ENCODE measurements at places on chromosomes 7 and 10. TPM values are rescaled to one million over a fixed set of nuclear protein-coding genes. Genes with fewer than 3 reads are reported as not detected.
A peak's percentile ranks its signal among the peaks of the same experiment; 100 is the strongest.

DNA sequence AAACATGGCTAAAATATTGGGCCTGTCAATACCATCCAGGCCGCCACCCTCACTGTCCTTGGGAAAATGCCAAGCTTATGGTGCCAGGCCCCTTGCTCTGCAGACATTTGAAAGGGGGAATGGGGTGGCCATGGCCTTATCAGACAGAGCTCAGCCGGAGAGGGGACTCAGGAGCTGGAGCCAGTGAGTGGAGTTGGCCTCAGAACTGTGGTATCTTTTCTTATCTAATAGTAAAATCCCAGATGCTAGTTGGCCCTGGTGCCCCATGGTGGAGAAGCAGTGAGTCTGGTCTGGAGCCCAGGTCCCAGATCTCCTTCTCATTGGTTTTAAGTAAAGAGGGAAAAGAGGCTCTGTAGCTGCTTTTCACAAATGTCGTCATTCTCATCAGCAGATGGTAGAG is 49.6 kb upstream of the SORCS3 start:
- no peak for DNase-seq

DNA sequence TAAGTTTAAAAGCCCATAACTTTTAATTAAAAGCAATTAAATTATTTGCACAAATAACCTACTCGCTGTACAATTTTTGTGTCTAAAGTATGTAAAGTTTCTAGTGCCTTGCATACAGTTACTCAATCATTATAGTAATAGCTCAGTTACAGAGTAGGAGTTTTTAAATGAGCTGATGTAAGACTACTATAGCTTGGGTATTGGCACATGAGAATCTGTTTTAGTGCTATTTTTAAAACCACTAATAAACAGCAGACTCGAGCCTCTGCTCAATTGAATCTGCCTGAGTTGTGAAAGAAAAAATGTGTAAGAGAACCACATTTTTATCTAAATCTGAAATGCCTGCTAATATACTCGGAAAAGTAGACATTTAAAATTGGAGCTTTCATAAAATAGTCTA is 31.1 kb downstream of the CTNNA3 start:
- DNase-seq = no peak

- peak; percentile 58 for DNase-seq
Measured at GRCh38 chr10:97640868-97641811, 669 bp downstream of the PI4K2A start.

DNA sequence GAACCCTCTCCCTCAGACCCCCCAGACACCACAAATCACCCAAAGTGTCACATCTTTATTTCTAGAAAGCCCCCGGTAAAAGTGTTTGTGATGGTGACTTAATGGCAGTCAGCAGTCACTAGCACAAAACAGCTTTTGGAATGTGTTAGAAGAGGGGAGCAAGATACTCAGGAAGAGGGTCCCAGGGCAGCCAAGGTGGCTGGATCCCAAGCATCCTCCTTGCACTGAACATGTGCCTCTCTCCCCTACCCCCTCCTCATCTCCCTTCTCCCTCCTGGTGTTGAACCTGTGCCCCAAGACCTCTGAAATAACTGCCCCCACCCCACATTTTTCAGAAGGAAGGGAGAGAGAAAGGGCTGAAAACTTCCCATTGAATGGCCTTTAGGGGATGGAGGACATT is 37.8 kb upstream of the MXI1 start:
- DNase-seq = no peak

DNA sequence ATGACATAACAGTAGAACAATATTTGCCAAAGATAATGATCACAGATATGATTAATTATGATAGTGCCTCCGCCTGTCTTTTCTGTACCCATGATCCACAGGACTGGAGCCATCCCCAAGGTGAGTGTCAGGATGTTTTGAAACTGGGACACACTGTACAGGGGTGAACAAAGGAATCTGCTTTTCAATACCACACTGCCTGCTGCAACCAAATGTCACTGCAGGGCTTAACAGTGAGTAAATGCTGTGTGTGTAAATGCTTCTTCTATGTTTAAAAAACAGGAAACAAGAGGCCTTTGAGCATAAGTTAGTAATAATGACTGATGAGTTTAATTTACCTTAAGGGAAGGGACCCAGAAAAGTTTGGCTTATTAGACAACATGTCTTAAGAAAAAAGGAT is 65.2 kb downstream of the HBP1 start:
- no peak for DNase-seq

DNA sequence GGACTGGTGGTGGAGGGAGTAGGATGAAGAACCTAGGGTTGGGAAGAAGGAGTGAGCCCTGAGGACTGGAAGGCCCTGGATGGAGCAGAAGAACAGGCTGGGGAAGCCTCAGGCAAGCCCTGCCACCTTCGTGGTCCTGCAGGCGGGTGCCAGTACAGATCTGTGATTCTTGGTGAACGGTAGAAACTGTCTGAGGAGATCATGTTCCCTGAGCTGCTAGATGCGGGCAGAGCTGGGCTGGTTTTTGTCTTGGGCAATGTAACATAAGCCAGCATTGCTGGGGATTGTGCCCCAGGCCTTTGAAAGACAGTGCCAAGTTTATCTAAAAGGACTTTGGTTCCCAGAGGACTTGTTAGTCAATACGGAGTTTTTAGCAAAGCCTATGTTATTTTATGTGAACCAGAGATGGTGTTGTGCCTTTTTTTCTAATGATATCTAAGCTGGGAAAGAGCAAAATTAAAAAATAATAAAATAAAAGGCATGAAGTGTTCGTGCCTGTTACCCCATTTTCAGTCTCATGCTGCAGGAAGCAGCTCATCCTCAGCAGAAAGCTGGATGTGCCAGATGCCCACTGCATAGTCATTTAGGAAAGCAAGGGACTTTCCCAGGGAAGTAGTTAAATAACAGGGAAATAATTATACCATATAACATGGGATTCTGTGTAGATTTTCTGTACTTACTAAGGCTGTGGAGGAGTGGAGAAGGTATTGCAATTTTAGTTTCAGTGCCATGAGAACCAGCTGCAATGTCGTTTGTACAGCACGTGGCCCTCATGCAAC is 24.4 kb upstream of the FIGNL1 start:
- no peak for DNase-seq

DNA sequence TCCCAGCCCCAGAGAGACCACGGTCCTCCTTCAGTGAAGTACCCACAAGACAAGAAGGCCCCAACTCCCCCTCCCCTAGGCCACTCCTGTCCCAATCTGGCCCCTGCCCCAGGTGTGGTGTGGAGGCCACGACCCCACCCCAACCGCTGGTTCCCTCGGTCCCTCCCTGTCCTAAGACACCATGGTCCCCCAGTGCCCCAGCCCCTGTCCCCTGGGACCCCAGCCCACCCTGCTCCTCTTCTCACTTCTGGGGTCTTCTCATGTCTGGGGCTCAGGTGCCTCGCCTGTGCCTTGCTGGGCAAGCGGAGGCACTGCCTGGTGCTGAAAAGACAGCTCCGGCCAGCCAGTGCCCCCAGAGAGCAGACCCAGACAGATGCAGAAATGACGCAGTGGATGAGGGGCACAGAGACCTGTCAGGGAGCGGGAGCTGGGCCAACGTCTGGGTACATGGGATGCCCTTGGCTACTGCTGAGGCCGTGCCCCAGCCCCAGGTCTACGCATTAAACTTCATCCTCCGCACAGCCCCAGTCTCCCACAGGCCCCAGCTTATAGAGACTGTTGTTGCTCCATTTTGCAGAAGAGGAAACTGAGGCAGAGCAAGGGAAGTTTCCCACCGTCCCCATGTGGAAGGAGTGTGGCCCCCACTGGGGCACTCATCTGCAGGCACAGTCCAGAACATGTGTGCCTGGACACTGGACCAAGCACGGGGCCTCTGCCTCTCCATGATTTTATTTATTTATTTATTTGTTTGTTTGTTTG is 14.8 kb downstream of the GRIFIN start:
- DNase-seq = no peak

DNA sequence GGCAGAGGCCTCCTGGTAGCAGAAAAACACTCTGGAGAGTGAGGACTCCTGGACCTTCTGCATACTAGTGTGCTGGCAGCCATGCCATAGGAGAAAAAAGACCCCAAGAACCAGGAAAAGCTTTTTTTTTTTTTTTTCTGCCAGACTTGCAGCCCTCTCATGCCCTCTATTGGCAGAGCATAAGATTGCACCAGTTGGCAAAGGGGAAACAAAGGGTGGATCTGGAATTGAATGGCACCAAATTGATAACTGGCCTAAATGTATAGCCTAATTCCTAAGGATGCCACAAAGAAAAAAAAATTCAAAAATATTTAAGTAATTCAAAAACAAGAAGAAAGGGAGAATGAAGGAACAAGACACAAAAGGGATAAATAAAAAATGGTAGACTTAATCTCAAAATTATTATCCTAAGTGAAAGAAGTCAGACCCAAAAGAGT is 112.5 kb upstream of the GHITM start:
- DNase-seq = no peak

DNA sequence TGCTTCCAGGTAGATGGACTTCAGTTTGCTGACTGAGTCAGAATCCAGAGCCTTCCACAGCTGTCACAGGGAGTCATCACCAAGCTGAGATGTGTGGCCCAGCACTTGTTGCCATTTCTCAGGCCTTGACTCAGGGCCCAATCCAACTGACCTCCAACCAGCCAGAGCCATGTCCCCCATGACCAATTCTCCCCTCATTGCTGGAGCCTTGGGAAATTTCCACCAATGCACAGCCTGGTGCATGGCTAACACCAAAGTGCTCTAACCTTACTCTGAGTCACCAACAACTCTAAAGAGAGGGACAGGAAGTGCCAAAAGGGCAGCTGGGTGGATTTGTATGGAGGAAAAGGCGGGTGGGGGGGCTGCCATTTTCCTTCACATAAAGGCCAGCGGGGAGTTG is 13.4 kb upstream of the GLI3 start:
- DNase-seq = no peak

DNA sequence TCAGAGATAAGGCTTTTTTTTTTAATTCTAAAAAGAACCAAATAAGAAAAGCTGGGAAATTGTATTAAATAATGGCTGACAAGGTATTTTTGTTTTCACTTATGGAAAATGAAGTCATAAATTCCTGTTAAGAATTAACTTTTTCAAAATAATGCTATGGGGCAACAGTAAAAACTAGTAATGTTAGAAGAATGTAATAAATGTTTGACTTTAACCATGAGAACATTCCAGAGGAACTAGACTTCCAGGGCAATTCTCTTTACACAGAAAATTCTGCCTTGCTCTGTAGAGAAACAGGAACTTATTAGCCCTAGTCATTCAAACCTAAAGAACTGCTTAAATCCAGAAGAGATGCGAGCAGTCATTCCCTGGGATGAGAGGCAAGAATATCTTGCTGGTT is 571.1 kb downstream of the IPMK start:
- no peak for DNase-seq

DNA sequence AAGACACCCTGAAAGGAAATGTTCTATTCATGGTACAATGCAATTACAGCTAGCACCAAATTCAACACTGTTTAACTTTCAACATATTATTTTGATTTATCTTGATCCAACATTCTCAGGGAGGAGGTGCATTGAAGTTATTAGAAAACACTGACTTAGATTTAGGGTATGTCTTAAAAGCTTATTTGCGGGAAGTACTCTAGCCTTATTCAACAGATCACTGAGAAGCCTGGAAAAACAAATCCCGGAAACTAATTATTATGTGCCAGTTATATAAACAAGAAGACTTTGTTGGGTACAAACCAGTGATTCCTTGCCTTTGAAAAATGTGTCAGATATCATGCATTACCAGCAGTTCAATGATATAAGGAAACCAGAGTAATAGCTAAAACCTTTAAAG is 160.1 kb downstream of the CFTR start:
- no peak for DNase-seq

GRCh38 chr7:81715984-81716588 is 53.8 kb downstream of the HGF start:
- peak; percentile 4 for DNase-seq

- no peak for DNase-seq
Measured at GRCh38 chr10:76122056-76122455, 690.6 kb downstream of the LRMDA start.

DNA sequence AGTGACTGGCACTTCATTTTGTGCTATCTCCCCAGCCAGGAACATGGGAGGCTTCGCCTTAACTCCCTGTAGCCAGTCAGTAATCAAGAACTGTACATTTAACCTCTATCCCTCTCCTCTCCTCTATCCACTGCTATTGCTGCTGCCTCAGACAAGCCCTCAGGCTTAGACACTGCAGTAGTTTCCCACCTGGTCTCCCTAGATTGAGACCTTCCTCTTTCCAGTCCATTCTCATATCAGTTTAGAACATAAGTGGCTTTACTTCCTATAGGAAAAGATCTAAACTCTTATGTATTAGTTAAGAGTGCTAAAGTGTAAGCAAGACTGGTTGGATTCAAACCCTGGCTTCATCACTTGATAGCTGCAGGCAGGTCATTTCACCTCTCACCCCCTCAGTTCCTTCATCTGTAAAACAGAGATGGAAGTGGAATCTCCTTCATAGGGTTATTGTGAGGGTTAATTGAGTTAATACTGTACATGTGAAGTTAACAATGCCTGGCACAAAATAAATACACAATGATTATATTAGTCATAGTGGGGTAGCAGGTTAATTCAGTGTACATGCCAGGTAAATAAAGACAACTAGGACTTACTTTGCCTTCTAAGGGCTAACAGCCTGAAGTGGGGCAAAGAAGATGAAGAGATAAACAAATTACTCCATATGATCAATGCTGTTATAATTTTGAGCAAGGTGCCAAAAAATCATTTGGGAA is 76.1 kb downstream of the ZNF277 start:
- DNase-seq = no peak

DNA sequence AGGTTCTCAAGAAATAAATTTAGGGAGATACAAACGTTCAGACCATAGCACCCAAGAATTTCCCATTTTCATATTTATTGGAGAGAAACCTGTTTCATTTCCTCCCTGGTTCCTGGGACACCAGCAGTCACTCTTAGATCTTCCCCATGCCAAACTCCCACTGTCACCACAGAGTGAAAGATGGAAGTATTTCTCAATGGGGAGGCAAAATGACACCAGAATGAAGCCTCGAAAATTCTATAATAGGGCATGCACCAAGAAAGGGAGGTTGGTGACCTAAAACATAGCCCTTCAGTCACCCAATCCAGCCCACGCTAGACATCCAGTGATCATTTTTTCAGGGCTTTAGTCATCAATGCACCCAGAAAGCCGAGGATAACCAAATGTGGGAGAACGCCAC is 148.1 kb upstream of the PLXDC2 start:
- no peak for DNase-seq

DNA sequence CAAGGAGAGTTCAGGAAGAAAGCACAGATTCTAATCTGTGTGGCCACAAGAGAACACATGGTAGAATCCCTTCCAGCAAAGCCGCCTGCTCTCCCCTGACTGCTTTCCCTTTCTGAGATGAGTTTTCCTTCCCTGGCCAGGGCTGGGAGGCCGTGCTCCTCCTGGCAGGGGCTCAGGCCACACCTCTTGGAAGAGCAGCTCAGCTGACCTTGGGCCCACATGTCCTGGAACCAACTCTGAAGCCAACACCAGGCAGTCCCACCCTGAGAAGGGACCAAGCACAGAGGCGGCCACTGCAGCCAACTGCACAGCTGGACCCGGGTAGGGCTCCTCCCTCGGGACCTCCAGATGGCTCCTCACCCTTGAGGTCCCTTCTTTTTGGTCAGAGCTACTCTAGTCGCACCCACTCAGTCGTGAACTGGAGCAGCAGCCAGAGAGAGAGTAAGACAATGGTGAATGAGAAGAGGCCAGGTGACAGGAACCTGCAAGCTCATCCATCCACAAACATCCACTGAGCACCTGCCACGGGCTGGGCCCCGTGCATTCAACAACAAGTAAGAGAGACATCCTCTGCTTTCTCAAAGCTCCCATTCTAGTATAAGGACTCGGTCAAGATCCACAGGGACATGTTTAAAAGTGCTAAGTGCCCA is 40.3 kb downstream of the FAM53B start:
- peak; percentile 91 for DNase-seq

SAMD9L gene
- total RNA-seq = 14.9 TPM

VSTM2A gene
- total RNA-seq = not detected

OPTN gene
- total RNA-seq = 55.0 TPM

EBLN1 gene
- not detected for total RNA-seq

MYL10 gene
- not detected for total RNA-seq

CUZD1 gene
- 0.54 TPM for total RNA-seq

GNG11 gene
- total RNA-seq = 23.1 TPM

Measured in kidney (tissue), 22 donors.